ENCODE measurements at places on chromosomes 11 and 22.

DNA sequence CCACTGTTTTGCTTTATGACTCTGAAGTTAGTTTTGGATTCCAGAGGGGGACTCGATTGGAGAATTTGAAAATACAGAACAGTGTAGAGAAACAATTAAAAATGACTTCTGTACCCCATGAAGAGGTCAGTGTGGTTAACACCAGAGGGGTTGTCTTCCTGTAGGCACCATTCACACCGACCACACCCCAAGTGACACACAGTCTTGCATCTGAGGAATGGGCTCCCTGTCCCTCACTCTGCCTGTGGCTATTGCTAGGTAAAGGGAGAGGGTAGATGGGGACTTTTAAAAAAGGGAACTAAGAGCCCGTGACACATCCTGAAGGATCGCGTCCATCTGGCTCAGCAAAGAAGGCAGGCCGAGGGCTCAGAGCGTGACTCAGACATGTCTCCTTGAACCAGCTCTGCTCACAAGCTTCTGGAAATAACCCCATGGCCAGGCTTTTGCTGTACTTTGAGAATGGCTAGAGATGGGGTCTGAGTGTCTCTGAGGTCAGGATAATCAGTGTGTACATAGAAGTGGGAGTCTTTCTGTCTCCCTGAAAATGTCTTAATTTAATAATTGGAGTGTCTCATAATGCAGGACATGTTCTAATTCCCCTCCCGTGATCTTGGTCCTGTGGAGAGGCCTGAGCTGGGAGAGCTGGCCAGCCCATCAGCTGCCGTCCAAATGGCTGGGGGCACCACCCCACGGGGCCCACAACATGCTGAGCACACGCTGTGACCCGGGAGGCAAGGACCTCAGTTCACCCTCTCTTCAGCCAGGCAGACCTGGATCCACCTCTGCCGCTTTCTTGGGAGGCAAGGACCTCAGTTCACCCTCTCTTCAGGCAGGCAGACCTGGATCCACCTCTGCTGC lies 39.3 kb downstream of the SGSM1 start:
- DNase-seq, result no peak

DNA sequence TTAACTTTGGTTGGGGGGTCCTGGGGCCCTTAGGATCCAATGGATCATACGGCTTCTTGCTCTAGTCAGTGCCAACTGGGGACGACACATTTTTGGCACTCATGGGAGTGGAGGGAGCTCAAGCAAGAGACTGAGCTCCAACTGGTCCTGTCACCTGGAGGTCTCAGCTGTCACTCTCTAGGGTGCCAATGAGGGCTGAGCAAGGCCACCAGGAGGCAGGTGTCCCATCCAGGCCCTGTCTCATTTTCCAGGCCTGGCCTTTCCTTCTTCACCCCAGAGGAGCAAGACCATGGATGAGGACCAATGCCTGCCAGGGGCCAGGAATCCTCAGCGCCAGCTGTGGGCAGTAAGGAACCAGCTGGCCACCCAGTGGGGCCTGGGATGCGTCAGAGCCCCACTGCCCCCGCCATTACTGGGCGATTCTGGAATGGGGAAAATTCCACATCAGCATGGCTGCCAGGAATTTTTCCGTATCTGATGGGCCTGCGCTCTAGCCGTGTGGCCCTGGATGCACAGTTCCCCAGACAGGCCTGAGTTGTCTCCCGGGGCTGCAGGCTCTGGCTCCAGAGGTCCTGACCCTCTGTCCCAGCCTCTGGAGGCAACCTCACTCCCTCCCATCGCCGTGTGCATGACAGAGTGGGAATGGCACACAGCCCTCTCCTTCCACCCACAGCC lies 669 bp upstream of the GAL3ST1 start:
- DNase-seq, result no peak

GRCh38 chr11:66111158-66111557 lies 41.1 kb downstream of the PACS1 start:
- DNase-seq, result peak; percentile 33

- no peak for DNase-seq
These were observed 38.1 kb upstream of the ADA2 start for GRCh38 chr22:17257121-17258001.

GRCh38 chr11:30440510-30440909 lies 117.6 kb downstream of the ARL14EP start:
- no peak for DNase-seq

- no peak for DNase-seq
These were observed at the start of gene LGALS12 for GRCh38 chr11:63505857-63506528. LGALS12 (plus strand) TSS chr11:63506084; CDS start chr11:63506459, 375 bp downstream.

- DNase-seq, result no peak
These were observed 63.0 kb upstream of the IGLL5 start for GRCh38 chr22:22824340-22825212.

- DNase-seq, result no peak
These were observed 548.5 kb downstream of the SOX6 start for GRCh38 chr11:15807827-15808226.

GRCh38 chr11:61150706-61151544 lies 10.3 kb downstream of the VPS37C start:
- no peak for DNase-seq

DNA sequence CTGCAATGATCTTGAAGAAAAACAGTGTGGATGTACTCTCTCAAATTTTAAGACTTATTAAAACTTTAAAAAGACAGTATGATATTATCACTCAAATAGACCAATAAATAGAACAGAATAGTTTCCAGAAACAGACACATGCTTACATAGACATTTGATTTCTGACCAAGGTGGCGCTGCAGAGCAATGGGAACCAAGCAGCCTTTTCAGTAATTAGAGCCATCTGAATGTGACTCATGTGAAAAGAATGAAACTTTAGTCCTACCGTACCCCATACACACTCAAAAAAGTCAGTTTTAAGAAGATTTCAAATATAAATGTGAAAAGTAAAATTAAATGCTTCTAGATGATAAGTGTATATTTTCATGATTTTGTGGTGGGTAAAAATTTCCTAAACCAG lies 74.2 kb upstream of the MS4A8 start:
- no peak for DNase-seq

GRCh38 chr22:28120691-28121592 lies 201.9 kb upstream of the PITPNB start:
- DNase-seq, result no peak

GRCh38 chr11:75273411-75274391 lies 33.1 kb downstream of the TPBGL start:
- no peak for DNase-seq

GRCh38 chr11:110356762-110357671 lies 60.6 kb upstream of the RDX start:
- no peak for DNase-seq

DNA sequence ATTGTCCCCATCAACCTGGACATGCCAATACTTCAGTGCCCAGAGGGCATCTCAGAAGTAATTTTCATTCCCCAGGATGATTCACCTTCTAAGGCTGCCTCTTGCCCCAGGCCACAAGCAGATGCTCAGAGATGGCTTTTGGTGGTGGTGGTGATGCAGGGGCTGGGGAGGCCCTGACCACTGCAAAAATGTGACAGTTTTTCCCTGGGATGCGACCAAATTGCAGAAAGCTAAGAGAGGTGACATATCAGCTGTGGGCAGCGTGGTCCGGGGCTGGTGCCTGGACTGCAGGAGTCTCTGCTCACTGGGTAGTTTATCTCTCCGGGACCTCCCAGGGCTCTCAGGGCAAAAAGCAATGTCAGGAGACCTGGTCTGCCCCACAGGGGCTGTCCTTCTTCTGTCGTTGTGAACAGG lies 39.7 kb upstream of the ACCSL start:
- DNase-seq, result no peak

GRCh38 chr11:35122308-35122707 lies 16.7 kb upstream of the CD44 start:
- no peak for DNase-seq

DNA sequence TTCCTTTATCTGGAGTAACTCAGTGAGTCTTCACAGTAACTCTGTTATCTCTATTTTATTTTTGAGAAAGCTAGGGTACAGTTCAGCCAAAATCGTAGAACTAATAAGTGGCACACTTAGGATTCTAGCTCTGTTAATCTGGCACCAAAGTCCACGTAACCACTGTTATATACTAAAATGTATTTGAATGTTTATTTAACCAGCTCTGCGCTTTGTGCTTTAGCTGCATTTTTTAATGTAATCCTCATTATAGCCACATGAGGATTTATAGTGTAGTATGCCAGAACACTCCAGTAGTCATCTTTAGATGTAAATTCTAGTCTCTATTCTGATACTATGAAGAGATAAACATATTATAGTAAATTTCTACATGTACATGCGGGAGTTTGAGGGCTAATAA lies 36.8 kb downstream of the YAP1 start:
- no peak for DNase-seq

DNA sequence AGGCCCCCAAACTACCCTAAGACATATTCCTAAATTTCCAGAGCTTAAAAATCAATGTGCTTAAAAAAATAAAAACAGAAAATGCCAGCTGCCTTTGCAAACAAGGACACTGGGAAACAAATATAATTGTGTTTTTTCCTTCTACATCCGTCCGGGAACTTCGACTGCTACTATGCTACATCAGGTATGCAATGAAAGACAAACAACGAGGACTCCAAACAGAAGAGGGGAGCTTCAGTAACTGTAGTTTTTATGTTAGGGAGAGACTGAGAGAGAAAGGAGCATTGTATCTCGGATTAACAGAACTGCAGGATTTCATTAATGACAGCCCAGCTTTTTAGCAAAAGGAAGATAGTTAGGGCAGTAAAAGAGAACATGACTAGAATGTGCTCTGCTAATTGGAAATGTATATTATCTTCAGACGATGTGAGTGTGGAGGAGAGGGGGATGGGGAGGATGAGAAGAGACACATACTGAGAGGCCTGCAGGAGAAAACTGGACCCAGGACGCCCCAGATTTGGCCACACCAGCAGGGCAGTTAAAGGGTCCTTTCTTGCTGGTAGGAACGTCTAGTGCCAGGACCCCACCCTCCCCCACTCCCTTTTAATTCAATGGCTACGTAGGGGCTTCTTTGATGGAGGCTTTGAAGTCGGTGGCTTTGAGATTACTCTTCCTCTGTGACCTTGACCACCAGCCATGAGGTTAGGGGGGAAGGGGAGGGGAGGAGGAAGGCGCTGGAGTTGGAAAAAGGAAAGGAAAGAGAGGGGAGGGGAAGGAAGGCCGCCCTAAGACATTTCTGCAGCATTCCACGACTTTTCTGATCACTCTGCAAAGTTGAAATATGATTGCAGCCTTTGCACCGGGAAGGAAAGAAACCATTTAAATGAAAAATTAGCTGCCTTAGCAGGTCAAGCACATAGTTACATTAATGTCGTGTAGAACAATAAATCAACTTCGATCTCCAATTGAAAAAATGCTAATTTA lies 187.1 kb downstream of the BLID start:
- no peak for DNase-seq

DNA sequence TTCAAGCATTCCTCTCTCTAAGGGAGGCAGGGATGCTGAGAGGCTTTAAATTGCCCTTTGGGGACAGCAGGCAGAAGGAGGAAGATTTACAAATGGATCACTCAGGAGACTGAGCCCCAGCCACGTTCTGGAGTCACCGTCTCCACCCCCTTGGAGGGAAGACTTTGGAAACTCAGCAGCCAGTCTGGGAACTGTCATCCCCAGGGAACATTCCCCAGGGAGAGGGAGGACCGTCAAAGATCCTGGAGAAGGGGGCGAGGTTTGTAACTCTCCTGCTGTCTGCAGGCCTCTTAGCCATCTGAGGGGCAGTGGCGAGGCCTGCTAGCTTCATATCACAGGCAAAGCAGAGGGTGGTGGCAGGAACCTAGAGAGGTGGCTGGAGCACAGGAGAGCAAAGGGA lies 56.1 kb upstream of the SLC22A12 start:
- no peak for DNase-seq

GRCh38 chr11:61140416-61140815 lies 20.8 kb downstream of the VPS37C start:
- DNase-seq, result no peak

DNA sequence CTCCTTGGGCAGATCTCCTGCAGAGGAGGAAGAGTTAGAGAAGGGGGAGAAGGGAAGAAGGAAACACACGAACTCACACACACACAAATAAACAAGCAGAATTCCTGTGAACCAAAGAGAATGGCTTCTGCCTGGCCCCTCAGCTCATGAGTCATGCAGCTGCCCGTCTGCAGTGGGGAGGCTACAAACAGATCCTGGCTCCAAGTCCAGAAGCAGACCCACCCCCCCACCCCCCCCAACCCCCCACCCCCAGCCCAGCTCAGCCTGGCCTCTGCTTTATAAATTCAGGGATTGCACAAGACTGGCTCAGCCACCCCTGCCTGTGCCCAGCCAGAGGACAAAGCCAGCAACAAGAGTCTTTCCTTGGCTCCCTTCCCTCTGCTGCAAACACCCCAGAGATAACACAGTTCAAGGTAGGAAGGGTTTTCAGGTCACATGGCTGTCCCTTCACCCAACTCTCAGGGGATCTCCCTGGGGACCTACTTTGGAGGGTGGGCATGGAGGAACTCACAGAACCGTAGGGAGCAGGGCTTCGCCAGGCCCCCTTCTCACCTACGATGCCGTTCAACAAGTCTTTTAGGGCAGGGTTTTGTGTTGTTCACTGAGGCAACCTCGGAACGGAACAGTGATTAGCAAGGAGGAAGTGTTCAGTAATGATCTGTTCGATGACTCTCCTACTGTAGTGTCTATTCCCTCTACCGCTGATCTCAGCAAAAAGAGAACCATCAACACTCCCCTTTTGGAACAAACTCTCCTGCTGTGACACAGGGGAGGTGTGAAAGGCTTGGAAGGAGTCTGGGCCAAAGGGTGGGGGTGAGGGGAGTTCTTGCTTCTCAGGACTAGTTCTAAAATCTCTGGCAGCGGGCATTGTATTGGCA lies 35.5 kb downstream of the RPL27A start:
- DNase-seq, result peak; percentile 53

GRCh38 chr11:104067534-104067933 lies 31.1 kb downstream of the DDI1 start:
- no peak for DNase-seq

GRCh38 chr22:38881464-38881871 lies 9.5 kb upstream of the CBX6 start:
- DNase-seq, result no peak

Data from germinal center (tissue), 1 donor.